ENCODE measurements at places on chromosomes 6 and 20. TPM values are rescaled to one million over a fixed set of nuclear protein-coding genes. Genes with fewer than 3 reads are reported as not detected.

HDGFL1 gene
- total RNA-seq: not detected

LGSN gene
- total RNA-seq: not detected

MDFI gene
- 75.8 TPM for total RNA-seq

MPIG6B gene
- not detected for total RNA-seq

LY6G6F gene
- not detected for total RNA-seq

TBXT gene
- not detected for total RNA-seq

NKX2-4 gene
- total RNA-seq: not detected

OOEP gene
- 0.33 TPM for total RNA-seq

ZNF165 gene
- total RNA-seq: 0.16 TPM

PPIL6 gene
- 2.9 TPM for total RNA-seq

TXLNB gene
- 2.5 TPM for total RNA-seq

LTA gene
- not detected for total RNA-seq

TFAP2C gene
- total RNA-seq: 66.9 TPM

SLC13A3 gene
- total RNA-seq: 2.9 TPM

SLC35D3 gene
- not detected for total RNA-seq

SIRPD gene
- not detected for total RNA-seq

LAMP5 gene
- 0.33 TPM for total RNA-seq

CRISP3 gene
- total RNA-seq: 9.2 TPM

CFB gene
- total RNA-seq: 130 TPM

LST1 gene
- 8.8 TPM for total RNA-seq

SYCP2L gene
- total RNA-seq: 2.2 TPM

PDYN gene
- total RNA-seq: not detected

LPA gene
- 0.33 TPM for total RNA-seq

ACAT2 gene
- total RNA-seq: 10.1 TPM

SIRPB1 gene
- 8.5 TPM for total RNA-seq

HMGCLL1 gene
- 3.7 TPM for total RNA-seq

TPD52L1 gene
- 266 TPM for total RNA-seq

SPEF1 gene
- 0.33 TPM for total RNA-seq

COL9A3 gene
- total RNA-seq: 5.0 TPM
